Testis (tissue), 5 donors: ENCODE measurements at places on chromosomes 7 and 10. TPM values are rescaled to one million over a fixed set of nuclear protein-coding genes. Genes with fewer than 3 reads are reported as not detected.

Gene CNPY1
- total RNA-seq = 0.47 TPM

Gene CALML3
- 0.63 TPM for total RNA-seq

Gene GPR85
- 5.4 TPM for total RNA-seq

Gene GNAT3
- not detected for total RNA-seq

Gene CREM
- total RNA-seq = 156 TPM

Gene ACHE
- 9.8 TPM for total RNA-seq

Gene RNF32
- 63.8 TPM for total RNA-seq

Gene SYNPO2L
- 0.31 TPM for total RNA-seq

Gene MTPN
- 141 TPM for total RNA-seq

Gene DCLRE1C
- 4.6 TPM for total RNA-seq

Gene PNLIP
- total RNA-seq = not detected

Gene OR2A42
- not detected for total RNA-seq

Gene SCART1
- total RNA-seq = 11.6 TPM

Gene HOXA1
- total RNA-seq = 0.79 TPM

Gene LOXL4
- total RNA-seq = 38.2 TPM

Gene VIPR2
- total RNA-seq = 4.9 TPM

DNA sequence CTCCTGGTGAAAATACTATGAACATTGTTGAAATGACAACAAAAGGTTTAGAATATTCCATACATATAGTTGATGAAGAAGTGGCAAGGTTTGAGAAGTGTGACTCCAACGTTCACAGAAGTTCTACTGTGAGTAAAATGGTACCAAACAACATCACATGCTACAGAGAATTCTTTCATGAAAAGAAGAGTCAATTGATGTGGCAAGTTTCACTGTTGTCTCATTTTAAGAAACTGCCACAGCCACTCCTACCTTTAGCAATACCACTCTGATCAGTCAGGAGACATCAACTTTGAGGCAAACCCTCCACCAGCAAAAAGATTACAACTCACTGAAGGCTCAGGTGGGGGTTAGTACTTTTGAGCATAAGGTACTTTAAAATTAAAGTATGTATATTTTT is 693.3 kb downstream of the GRID1 start:
- peaks cover 4% of the 10 kb centered on the region for H3K4me1 ChIP-seq
- DNase-seq = no peak
- no peak overlapping the region for H3K27ac ChIP-seq
- H3K4me3 ChIP-seq = no peak overlapping the region
- H3K36me3 ChIP-seq = no peaks in the 10 kb centered on the region
- no peaks in the 10 kb centered on the region for H3K27me3 ChIP-seq

DNA sequence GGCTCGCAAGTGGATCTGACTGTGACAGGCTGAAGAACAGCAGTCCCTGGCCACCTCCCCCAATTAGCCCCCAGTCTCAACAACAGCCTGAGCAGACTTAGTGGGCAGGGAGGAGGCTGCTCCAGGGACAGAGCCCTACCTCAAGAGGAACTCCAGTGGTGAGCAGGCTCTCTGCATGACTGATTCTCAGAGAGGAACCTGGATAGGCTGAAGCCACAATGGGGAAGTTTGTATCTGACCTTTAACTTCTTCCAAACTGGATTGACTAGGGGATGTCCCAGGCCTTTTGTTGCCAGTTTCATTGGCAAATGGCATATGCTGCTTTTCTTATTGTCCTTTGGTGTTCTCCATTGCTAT is 93.0 kb downstream of the ARHGAP22 start:
- H3K4me1 ChIP-seq = no peaks in the 10 kb centered on the region
- H3K4me3 ChIP-seq = no peak overlapping the region
- no peaks in the 10 kb centered on the region for H3K27me3 ChIP-seq
- no peak for DNase-seq
- no peak overlapping the region for H3K27ac ChIP-seq

DNA sequence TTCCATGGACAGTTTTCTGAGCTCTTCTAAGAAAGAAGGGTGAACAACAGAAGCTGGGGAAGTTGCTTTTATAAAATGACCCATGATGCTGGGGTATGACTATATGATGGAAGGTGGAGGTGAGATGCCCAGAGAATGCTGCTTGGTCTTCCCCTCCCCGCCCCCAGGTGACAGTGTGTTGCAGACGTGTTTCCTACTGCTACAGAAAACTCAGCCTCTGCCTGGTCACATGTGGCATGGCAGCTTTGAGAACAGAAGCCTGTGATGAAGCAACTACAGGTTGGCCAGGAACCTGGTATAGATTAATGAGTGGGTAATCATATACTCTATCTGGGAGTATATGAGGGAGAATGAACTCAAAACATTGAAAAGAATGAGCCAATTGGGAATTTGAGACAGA is 67.1 kb downstream of the MTURN start:
- H3K36me3 ChIP-seq = no peaks in the 10 kb centered on the region
- no peaks in the 10 kb centered on the region for H3K4me1 ChIP-seq
- no peaks in the 10 kb centered on the region for H3K27me3 ChIP-seq

DNA sequence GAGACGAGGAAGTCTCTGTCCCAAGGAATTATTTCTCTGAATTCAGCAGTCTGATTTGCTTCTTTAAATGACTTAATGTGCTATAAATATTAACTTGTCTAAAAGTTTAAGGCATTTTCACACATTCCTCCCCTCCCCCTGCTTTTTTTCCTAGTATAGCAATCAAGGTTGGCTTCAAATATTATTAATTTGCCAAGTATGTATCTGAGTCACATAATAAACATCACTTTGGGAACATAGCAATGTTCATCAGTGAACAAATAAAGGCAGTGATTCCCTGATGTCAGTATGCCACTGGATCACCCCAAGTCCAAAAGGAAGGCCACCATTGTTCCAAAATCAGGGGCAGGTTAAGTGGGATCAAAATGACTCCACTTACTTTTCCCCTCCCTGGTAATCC is 40.5 kb downstream of the PDE6C start:
- no peak for DNase-seq
- H3K4me1 ChIP-seq = no peaks in the 10 kb centered on the region
- no peaks in the 10 kb centered on the region for H3K36me3 ChIP-seq

DNA sequence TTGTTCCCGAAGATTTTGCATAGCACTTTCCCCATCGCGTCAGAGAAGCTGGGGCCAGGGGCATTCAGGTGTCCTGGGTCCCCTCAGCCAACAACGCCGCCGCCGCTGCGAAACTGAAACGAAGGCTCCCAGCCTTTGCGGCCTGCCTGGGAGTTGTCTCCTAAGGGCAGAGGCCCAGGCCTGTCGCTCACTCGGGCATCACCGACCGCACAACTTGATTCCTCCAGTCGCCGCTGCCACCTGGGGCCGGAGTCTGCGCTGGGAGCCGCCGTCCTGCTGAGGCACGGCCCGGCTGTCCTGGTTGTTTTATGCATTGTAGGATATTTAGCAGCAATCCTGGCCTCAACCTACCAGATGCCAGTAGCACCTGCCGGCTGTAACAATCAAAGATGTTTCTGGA is 22.0 kb downstream of the ZSCAN25 start:
- H3K4me1 ChIP-seq = no peaks in the 10 kb centered on the region
- H3K27ac ChIP-seq = no peak overlapping the region
- H3K27me3 ChIP-seq = no peaks in the 10 kb centered on the region
- H3K36me3 ChIP-seq = no peaks in the 10 kb centered on the region
- H3K4me3 ChIP-seq = no peak overlapping the region

- no peaks in the 10 kb centered on the region for H3K27me3 ChIP-seq
- H3K27ac ChIP-seq = no peak overlapping the region
- H3K4me3 ChIP-seq = no peak overlapping the region
- H3K4me1 ChIP-seq = no peaks in the 10 kb centered on the region
- no peak for DNase-seq
Measured at GRCh38 chr10:6607182-6607581, 27.1 kb upstream of the PRKCQ start.

DNA sequence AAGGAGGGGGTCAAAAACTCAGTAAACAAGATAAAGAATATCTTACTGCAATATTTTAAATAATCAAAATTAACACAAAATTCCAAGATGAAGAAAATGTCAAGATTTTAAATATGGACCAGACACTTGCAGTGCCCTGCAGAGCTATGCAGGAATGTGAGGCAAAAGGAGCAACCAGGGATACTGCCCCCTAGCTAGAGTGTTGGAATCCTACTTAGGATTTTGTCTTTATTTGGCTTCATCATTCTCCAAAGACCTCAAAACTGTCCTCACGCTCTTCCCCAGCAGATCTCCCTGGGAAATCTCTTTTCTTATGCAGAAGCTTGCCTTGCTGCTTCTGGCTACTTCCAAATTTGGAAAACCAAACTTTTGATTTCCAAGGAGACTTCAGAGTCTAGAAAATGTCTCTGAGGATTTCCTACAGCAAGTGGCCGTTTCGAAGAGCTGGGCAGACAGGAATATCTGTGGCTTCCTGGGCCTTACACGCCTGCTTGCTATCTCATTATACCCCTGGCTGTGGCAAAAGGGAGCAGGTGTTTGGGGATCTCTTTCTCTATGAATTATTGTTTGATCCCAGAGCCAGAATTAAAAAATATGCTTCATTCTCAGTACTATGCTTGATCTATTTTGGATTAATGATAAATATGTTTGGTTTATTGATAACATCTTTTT is 232.2 kb upstream of the BMPER start:
- H3K27ac ChIP-seq = no peak overlapping the region
- H3K4me1 ChIP-seq = no peaks in the 10 kb centered on the region
- H3K4me3 ChIP-seq = no peak overlapping the region
- H3K27me3 ChIP-seq = no peaks in the 10 kb centered on the region

DNA sequence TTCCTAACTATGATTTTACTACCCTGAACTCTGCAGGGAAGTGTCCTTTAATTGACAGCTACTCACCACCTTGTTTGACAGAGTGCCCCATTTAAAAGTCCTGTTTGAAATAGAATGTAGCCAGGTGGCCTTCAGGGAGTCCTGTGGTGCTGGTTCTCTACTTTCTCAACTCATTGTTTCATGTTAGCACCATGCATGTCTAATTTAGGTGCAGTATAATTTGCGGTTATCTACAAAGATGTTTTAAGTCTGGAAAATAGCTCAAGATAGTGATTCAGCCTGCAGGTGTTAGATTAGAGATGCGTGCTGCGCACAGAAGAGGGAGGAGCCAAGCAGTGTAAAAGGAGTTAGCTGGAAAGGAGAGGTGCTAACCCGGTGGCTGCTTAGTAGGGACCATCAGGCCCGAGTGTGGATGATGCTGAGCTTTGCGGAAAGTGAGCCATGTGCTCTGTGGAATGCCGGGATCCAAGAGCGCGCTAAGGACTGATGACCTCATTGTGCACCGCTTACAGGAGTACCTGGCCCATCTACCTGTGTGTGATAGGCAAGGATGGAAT is 1.2 kb downstream of the CCM2 start:
- H3K27me3 ChIP-seq = no peaks in the 10 kb centered on the region
- peaks cover 9% of the 10 kb centered on the region for H3K4me1 ChIP-seq
- DNase-seq = peak; percentile 39
- no peaks in the 10 kb centered on the region for H3K36me3 ChIP-seq
- peak overlapping the region; percentile 76 for H3K4me3 ChIP-seq

DNA sequence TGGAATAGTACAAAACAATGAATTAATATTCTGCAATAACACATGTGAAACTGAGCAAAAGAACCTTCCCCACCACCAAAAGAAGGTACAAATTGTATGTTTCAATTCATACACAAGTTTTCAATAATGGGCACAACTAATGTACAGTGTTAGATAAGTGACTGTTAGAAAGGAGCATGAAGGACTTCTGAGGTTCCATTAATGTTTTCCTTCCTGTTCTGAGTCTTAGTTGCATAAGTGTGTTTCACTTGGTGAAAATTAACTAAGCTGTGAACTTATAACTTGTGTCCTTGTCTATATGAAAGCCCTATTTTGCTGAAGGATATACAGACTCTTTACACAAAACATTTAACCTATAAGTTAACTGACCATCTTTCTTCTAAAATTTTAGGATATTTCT is 8.2 kb downstream of the GSAP start:
- DNase-seq = no peak
- no peak overlapping the region for H3K27ac ChIP-seq
- H3K36me3 ChIP-seq = no peaks in the 10 kb centered on the region
- H3K27me3 ChIP-seq = no peaks in the 10 kb centered on the region
- H3K4me1 ChIP-seq = no peaks in the 10 kb centered on the region

DNA sequence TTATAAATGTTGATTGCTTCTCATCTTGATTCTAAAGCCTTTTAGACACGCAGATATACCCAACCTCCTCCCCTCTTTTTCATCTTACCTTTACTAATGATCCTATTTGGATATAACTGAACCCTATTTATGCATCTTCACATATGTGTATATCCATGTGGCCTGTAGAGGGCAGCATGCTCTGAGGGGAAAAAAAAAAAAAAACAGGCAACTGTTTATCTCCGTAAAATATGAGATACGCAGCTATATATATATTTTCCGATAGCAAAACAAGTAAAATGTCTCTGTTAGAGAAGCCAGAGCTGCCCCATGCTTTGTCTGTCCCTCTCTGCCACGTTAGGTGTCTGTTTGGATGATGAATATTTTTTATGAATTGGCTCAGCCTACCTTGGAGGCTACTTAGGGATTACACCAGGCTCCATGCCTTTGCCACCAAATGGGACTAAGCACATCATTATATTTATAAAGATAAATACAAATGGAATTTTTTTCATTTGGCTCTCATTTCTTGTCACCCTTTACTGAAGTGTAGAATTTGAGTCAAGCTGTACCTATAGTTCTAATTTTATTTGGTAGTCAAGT is 174.8 kb upstream of the FZD1 start:
- no peak for DNase-seq
- H3K4me3 ChIP-seq = no peak overlapping the region
- H3K27me3 ChIP-seq = no peaks in the 10 kb centered on the region
- H3K4me1 ChIP-seq = no peaks in the 10 kb centered on the region

DNA sequence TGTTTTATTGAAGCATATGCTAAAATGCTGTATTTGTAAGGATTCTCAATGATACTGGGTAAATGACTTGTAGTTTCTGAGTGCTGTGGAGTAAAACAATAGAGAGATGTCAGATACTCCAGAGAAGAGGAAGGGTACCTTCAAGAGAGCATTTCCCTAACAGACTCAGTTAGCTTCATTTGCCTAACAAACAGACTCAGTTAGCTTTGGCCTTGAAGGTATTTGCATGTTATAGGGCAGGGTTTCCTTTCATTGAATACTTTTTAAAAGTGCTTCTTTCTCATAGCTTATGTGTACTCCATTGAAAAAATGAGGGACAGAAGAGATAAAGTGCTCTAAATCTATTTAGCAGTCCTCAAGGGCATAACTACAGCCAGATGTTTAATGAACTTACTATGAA is 101.8 kb downstream of the CHN2 start:
- no peaks in the 10 kb centered on the region for H3K36me3 ChIP-seq
- H3K4me3 ChIP-seq = no peak overlapping the region
- DNase-seq = no peak
- H3K27me3 ChIP-seq = no peaks in the 10 kb centered on the region
- no peak overlapping the region for H3K27ac ChIP-seq
- no peaks in the 10 kb centered on the region for H3K4me1 ChIP-seq

GRCh38 chr7:129612112-129613015 is 844 bp downstream of the NRF1 start:
- H3K27ac ChIP-seq = peak overlapping the region; percentile 97
- H3K4me3 ChIP-seq = peak overlapping the region; percentile 92
- peaks cover 21% of the 10 kb centered on the region for H3K4me1 ChIP-seq
- peak; percentile 74 for DNase-seq

- H3K27ac ChIP-seq = peak overlapping the region; percentile 80
- H3K4me1 ChIP-seq = peaks cover 29% of the 10 kb centered on the region
- no peaks in the 10 kb centered on the region for H3K36me3 ChIP-seq
- no peaks in the 10 kb centered on the region for H3K27me3 ChIP-seq
Measured at GRCh38 chr10:485776-486175, 203.7 kb downstream of the DIP2C start.

GRCh38 chr10:49253340-49253906 is 45.5 kb upstream of the C10orf71 start:
- no peaks in the 10 kb centered on the region for H3K36me3 ChIP-seq
- H3K4me1 ChIP-seq = no peaks in the 10 kb centered on the region

GRCh38 chr10:11865561-11865960 is 42.4 kb downstream of the PROSER2 start:
- no peak overlapping the region for H3K4me3 ChIP-seq
- no peaks in the 10 kb centered on the region for H3K4me1 ChIP-seq
- H3K27me3 ChIP-seq = no peaks in the 10 kb centered on the region
- no peaks in the 10 kb centered on the region for H3K36me3 ChIP-seq
- no peak overlapping the region for H3K27ac ChIP-seq
- no peak for DNase-seq
